ENCODE measurements at places on chromosomes 11 and 22. TPM values are rescaled to one million over a fixed set of nuclear protein-coding genes. Genes with fewer than 3 reads are reported as not detected.

Gene NPAS4
- total RNA-seq, result 1.4 TPM

Gene EWSR1
- 120 TPM for total RNA-seq

Gene KCNK4
- total RNA-seq, result not detected

Gene PRCP
- 76.4 TPM for total RNA-seq

Gene ZBTB16
- 52.1 TPM for total RNA-seq

Gene NEFH
- 0.62 TPM for total RNA-seq

Gene DMC1
- total RNA-seq, result 3.9 TPM

Gene OR2D2
- total RNA-seq, result not detected

Gene TH
- 0.62 TPM for total RNA-seq

Gene OR52H1
- total RNA-seq, result not detected

Gene TRIM29
- total RNA-seq, result 192 TPM

All from tongue (tissue), 3 donors.